Frontal cortex (tissue), 4 donors: ENCODE measurements at places on chromosomes 4 and X. TPM values are rescaled to one million over a fixed set of nuclear protein-coding genes. Genes with fewer than 3 reads are reported as not detected.

FATE1 gene
- not detected for total RNA-seq

PTPN13 gene
- total RNA-seq: 55.8 TPM

RENBP gene
- 2.4 TPM for total RNA-seq

FGFBP1 gene
- total RNA-seq: not detected

SPON2 gene
- total RNA-seq: 6.1 TPM

TMPRSS11A gene
- not detected for total RNA-seq

SRPX gene
- total RNA-seq: 2.4 TPM

HAND2 gene
- total RNA-seq: not detected

SMIM31 gene
- not detected for total RNA-seq

MMRN1 gene
- total RNA-seq: 2.4 TPM

EDNRA gene
- total RNA-seq: 9.4 TPM

MAP3K15 gene
- 0.82 TPM for total RNA-seq

GPR143 gene
- total RNA-seq: 0.82 TPM

GLRA2 gene
- 113 TPM for total RNA-seq

CBLL2 gene
- total RNA-seq: not detected

RBMXL3 gene
- total RNA-seq: not detected

OTC gene
- 0.41 TPM for total RNA-seq

RAI2 gene
- 2.9 TPM for total RNA-seq

DGAT2L6 gene
- total RNA-seq: not detected

CT83 gene
- total RNA-seq: not detected

DNAAF6 gene
- not detected for total RNA-seq

SH3D19 gene
- total RNA-seq: 8.2 TPM

RTL3 gene
- not detected for total RNA-seq

PCDH10 gene
- total RNA-seq: 110 TPM

LRIT3 gene
- total RNA-seq: not detected

MRPL1 gene
- total RNA-seq: 39.9 TPM

HERC5 gene
- 2.4 TPM for total RNA-seq

VSIG4 gene
- 15.1 TPM for total RNA-seq

AFAP1 gene
- 45.2 TPM for total RNA-seq

SCLT1 gene
- total RNA-seq: 89.3 TPM

SASH3 gene
- total RNA-seq: 0.82 TPM

COL25A1 gene
- 14.7 TPM for total RNA-seq

STPG2 gene
- total RNA-seq: 7.3 TPM

APLN gene
- 2.4 TPM for total RNA-seq

FAM133A gene
- total RNA-seq: 2.4 TPM

ZNF280C gene
- 9.0 TPM for total RNA-seq

GPRASP2 gene
- total RNA-seq: 84.8 TPM

MAGIX gene
- 2.4 TPM for total RNA-seq

KLHL5 gene
- 57.1 TPM for total RNA-seq

PAK3 gene
- total RNA-seq: 102 TPM

SULT1B1 gene
- 0.41 TPM for total RNA-seq

RRAGB gene
- total RNA-seq: 77.0 TPM

HHIP gene
- total RNA-seq: 0.82 TPM

GPR34 gene
- 7.3 TPM for total RNA-seq

TMEM154 gene
- under 0.01 TPM for total RNA-seq

FGF5 gene
- 0.82 TPM for total RNA-seq

CCSER1 gene
- total RNA-seq: 165 TPM

STARD8 gene
- 1.6 TPM for total RNA-seq

UGT2B11 gene
- not detected for total RNA-seq

MED14 gene
- 16.3 TPM for total RNA-seq

FAM9B gene
- total RNA-seq: not detected

BST1 gene
- 4.5 TPM for total RNA-seq

CDX4 gene
- total RNA-seq: not detected

USP11 gene
- total RNA-seq: 181 TPM

ADD1 gene
- total RNA-seq: 178 TPM

C4orf46 gene
- total RNA-seq: 28.9 TPM
